GM04504 (cell line): ENCODE measurements at places on chromosomes 6 and 20.

DNA sequence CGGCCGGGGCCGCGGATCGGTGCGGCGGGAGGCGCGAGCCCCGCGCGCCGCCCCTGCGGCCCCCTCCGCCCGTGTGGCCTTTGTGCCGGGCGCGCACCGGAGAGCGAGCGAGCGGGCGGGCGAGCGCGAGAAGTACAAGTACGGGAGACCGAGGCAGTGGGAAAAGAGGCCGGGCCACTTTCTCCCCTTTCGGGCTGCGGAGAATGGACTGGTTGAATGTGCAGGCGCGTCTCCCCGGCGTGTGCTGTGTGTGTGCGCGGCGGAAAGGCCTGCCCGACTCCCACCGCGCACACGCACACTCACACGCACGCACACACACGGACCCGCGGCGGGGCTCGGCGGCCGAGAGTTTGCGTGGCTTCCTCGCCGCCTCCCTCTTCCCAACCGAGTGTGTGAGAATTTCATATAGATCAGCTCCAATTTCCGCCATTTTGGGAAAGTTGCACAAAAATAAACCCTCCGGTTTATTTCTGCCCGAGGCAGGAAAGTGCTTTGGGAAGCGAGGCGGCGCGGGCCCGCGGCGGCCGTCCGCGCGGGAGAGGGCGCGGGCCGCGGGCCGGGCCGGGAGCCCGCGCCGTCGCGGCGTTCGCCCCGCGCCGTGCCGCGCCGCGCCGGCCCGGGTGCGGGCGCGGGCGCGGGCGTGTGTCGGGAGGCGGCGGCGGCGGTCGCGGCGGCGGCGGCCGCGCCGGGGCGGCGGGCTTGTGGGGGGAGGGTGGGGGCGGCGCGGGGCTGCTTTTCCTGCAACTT lies 1.1 kb downstream of the L3MBTL3 start:
- DNase-seq, result no peak

DNA sequence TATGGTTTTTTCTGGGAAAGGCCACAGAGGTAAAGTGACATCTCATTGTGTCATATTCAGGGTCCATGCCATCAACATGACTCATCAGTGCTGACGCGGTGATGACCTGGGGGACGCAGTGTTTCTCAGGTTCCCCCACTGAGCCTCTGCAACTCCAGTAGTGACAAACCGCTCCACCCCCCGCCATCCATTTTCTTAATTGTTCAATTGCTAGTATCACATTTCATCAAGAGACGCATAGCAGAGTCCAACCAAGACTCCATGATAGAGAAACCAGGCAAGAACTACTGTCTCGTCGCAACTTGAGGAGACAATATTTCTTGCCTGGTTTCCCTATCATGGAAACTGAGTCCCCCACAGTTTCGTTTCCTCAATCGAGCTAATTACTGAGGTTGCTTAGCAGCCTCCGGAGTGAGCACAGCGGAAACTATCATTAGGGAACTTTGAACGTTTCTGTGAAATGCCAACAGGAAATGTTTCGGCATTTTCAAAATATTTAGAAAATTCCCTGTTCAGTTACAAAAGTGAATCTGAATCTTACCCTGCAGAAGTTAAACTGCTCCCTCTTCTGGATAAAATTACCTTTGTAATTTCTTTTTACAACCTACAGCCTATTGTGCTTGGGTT lies 12.2 kb upstream of the SERPINB1 start:
- DNase-seq, result peak; percentile 47

DNA sequence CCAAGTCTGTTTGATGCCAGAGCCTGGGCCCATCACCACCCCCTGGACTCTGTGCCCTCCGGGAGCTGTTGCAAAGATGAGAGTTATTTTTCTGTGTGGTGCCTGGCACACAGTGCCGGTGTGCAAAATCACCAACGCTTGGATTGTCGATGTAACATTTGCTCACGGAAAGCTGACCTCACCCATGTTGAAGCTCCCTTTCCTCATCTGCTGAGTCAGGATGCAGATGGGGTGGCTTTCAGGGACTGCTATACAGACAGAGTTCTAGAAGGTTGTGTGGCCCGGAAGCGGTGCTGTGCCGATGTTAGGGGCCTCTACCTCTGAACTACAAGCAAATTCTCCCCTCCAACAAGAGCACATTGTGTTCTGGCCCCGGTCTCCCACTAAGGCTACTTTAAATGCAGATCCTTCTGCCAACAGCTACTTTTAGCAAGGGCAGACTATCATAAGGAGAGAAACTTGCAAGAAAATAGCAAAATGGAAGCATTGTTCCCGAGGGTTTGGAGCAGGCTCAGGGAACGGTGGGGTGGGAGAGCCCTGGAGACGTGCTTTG lies 34.0 kb downstream of the EYA2 start:
- peak; percentile 28 for DNase-seq

GRCh38 chr6:134723081-134723871 lies 226.6 kb downstream of the ALDH8A1 start:
- no peak for DNase-seq

DNA sequence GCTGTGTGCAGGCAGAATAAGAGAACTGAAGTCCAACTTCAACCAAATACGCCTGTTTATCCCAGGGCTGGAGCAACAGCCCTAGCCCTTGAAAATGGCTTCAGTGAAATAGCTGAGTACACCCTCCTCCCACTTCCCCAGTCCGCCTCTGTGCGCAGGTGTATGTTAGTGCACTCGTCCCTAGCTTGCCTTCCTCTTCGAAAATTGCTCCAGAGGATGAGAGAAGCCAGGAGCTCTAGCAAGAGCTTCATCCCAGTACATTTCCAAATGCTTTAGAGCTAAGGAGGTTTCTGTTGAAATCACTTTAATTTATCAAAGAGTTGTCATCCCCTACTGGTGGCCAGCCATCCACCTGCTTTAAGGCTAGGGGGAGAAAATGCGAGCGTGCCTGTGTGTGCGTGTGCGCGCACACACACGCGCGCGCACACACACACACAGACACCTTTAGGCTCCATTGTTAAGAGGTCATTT lies 5.4 kb upstream of the POU3F2 start:
- DNase-seq, result no peak

GRCh38 chr20:57266291-57267157 lies at the start of gene BMP7:
TSS of gene BMP7 (minus strand) at chr20:57266641. CDS start at chr20:57266122, 519 bp downstream.
- DNase-seq, result no peak

DNA sequence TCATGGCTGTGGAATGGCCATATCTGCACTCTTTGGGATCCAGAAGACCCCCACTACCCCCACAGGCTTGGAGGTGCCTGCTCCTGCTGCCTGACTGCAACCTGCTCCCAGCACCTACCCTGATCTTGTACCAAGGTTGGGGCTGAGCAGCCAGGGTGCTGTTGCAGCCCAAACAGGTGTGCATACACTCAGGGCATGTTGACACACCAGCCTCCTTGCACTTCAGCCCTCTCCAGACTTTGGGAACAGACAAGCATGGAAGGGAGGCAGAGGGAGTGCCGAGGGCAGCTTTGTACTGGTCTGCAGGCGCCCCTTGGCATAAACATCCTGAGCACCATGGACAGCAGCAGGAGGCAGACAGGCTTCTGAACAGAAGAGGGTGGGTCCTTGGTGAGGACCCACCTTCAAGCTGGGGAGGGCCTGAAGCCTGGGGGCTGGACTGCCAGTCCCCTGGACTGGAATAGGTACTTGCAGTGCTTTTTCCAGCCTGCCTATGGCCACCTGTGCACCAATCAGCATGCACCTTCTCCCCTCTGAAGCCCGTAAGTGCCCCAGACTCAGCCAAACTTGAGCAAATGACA lies 1675.8 kb downstream of the HACE1 start:
- DNase-seq, result no peak

DNA sequence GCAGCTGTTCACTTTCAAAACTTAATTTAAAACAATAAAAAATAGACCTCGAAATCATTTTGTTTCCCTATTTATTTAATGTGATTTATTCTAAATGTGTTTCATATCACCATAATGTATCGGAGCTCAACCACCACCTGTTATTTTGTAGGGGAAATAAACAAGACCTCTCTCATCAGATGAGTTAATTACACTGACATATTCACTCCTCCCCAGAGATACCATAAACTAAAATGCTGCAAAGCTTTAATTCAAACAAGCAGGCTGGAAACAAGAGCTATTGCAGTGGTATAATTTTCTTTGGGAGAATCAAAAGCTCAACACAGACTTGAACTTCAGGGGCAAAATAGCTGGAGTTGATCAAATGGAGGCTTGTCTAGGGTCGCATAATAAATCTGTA lies 303.5 kb upstream of the TSHZ2 start:
- DNase-seq, result no peak

GRCh38 chr20:11452326-11452725 lies 465.4 kb upstream of the BTBD3 start:
- peak; percentile 16 for DNase-seq

GRCh38 chr6:31356216-31356945 lies 598 bp downstream of the HLA-B start:
- DNase-seq, result peak; percentile 22

- peak; percentile 89 for DNase-seq
Measured at GRCh38 chr6:169075211-169075914, 178.3 kb downstream of the THBS2 start.

GRCh38 chr20:10560686-10561085 lies 113.1 kb downstream of the JAG1 start:
- no peak for DNase-seq

DNA sequence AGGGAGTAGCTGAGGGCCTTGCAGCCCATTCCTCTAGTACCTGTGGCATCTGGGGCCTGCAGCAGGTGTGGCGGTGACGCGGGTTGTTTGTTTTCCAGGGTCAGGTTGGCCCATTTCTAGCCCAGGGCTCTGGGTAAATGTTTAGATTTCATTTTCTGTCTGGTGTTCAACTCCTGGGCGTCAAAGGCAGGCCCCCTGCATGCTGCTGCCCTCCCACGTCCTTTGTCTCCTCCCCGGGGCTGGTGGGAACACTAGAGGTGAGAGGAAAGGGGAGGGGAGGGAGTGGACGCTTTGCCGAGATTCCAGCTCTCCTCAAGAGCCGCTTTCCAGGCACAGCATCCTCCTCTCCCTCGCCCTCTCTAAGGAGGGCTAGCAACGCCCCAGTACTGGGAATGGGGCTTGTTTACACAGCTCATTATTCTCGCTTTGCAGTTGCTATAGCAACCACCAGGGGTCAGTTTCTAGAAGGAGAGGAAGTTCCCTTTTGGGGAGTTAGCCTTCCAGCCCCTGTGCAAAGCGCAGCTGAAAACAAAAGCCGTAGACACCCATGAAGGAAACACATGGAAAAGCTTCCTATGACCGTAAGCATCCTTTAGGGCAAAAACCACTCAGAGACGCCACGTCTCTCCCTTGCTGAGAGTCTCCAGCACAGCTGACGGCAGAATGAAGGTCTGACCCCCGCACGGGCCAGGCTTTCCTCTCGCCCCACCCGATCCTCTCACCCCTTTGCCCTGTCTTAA lies 170.6 kb downstream of the LY86 start:
- no peak for DNase-seq

GRCh38 chr6:106214531-106214930 lies 111.0 kb downstream of the ATG5 start:
- no peak for DNase-seq

GRCh38 chr6:157831424-157832249 lies 8.6 kb downstream of the SNX9 start:
- no peak for DNase-seq

GRCh38 chr6:36484736-36485135 lies 41.9 kb downstream of the KCTD20 start:
- no peak for DNase-seq

DNA sequence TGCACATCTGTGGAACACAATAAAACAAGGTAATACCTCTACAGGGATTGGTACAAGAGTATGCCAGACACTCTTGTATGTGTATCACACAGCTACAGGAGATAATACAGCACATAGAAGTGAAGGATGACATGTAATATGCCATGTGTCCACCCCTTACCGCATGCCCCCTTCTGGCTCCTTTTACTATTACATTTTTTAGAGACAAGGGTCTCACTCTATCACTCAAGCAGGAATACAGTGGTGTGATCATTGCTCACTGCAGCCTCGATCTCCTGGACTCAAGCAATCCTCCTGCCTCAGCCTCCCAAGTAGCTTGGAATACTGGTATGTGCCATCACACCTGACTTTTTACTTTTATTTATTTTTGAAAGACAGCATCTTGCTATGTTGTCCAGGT lies 4.2 kb upstream of the NCR3 start:
- no peak for DNase-seq

DNA sequence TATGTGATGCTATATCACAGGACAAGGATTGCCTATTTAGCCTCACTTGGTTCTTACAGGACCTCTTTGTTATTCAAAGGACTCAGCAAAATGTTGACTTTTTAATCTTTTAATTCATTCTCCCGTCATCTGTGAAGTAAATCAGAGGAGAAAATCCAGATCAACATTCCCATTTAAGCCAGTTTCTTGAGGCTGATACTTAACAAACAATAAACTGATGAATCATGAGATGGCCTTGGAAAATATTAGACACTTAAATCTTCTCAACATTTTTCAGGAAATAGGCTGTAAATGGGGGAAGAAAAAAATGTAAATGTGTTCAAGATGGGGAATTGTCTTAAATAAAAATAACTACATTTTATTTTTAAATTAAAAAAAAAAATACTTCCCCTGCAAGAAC lies 55.9 kb upstream of the UBR2 start:
- DNase-seq, result peak; percentile 66

DNA sequence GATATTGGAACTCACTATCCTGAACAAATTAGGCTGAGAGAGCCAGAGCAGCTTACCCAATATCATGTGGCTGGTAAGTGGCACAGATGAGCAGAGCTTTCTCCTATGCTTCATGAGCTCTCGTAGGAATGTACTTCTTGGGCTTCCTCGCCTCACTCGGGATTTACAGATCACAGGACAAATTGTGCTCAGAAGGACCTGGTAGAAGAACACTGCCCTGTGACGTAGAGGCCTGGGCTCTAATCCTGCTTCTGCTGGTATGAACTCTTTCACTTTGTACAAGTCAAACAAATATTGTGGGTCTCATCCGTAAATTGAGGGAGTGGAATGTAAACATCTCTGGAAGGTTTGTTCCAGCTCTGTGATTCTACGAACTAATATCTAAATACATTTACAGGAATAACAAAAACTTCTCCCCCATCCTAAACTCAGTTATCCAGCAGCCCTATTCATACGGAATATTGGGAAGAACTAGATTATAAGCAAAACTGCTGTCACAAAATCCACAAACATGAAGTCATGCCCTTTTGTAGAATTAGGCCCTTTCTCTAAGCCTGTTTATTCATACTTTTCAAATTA lies 187.6 kb downstream of the CLIC5 start:
- DNase-seq, result no peak

DNA sequence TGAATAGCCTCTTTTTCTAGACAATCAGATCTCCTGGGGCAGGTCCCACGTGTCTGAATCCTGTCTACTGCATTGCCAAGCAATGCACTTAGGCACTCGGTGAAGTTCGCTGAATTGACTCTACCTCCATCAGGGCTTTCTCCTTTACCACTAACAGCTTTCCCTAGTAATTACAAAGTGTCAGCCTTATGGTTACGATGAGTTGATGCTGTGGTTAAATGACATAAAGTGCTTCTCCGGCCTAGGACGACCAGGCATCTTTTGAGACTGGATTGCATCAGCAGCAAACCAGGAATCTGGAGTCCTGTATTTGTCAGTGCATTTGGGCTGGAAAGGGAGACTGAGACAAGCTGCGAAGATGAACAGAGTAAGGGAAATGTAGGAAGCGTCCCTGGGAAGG lies 21.5 kb downstream of the NOX3 start:
- DNase-seq, result no peak

DNA sequence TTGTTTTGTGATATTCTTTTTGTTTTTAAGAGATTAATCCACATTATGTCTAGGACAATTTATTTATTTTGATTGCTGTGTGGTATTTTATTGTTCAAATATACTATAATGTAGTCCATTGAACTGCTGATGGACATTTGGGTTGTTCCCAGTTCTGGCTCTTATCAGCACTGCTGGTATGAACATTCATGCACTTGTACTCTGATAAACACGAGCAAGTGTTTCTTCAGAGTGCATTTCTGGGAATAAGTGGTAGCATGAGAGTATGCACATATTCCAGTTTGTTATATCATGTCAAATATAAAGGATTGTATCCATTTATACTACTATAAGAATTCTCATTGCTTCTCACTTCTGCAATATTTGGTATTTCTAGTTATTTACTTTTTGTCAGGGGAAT lies 7.1 kb downstream of the CALHM6 start:
- no peak for DNase-seq
